ENCODE measurements at places on chromosomes 2 and 18.

- DNase-seq: no peak
Measured at GRCh38 chr18:48859311-48860268, 91.2 kb downstream of the SMAD7 start.

DNA sequence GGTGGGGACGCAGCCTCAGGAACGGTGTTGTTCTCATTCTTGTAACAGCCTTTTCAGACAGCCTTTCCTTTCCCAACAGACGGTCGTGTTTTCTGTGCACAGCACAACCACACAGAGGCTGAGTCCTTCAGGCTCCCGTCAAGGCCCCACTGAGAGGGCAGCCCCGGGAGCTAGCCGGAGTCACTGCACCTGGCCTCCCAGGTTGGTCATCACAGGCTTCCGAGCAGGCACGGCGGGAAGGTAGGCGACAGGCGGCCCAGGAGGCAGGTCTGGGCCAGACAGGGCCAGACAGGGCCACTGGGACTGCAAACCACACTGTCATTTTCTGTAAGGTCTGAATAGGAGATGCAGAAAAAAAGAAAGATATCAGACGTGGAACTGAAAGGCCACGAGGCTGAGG is 570.8 kb downstream of the GALR1 start:
- DNase-seq: no peak

DNA sequence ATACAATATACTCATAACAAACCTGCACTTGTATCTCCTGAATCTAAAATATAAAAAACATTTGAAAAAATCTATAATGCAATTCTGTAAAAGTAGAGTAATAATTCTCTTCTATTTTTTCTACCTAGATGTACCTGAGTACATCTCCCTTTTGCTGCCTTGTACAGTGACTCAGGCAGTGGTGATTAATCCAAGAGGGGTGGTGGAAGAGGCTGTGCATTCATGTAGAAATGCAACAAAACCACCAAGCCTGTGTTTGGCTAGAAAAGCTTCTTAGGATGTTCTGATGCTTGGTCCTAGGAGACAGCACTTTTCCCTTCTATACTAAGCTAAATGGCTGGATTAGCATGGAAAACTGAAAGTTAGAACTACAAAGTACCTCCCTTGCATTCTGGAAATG is 245.8 kb downstream of the DPP10 start:
- no peak for DNase-seq

DNA sequence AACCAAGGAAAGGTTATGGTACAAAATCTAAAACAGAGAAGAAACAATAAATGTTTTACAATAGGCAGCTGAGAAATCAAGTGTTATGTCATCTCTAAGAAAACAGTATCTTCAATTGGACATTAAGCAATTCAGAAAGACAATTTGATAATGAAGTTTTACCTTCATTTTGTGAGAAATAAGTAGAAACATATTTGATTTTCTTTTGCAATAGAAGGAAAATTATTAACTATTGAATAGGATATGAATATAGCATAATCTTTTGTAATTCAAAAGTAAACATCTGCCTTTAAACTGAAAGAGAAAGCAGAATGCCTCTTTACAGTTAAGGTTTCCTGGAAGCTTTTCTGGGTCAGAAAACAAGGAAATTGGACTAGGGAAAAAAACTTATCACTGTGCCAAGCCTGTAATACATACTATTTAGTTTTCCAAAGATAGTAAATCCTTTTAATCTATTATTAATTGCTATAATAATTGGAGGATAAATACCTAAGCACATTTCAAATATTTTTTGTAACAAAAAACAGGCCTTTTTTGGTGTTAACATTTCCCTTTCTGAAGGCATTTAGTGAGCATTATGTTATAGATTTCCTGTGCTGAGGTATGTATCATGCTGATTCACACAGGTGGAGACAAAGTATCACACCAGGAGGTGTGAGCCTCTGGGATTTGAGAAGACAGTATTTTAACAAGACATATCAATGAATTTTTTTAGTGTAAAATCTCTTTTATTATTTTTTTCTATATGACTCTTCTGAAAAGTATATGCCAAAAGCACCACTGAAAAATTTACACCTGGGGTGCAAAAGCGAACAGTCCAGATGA is 947.0 kb upstream of the CDH2 start:
- no peak for DNase-seq

- DNase-seq: no peak
Measured at GRCh38 chr18:55509631-55510324, 78.2 kb downstream of the TCF4 start.

Measured in COLO829 (cell line).